NCI-H446 treated with DMSO at 0.1 percent for 48 hours (cell line): ENCODE measurements at places on chromosomes 4 and X.

DNA sequence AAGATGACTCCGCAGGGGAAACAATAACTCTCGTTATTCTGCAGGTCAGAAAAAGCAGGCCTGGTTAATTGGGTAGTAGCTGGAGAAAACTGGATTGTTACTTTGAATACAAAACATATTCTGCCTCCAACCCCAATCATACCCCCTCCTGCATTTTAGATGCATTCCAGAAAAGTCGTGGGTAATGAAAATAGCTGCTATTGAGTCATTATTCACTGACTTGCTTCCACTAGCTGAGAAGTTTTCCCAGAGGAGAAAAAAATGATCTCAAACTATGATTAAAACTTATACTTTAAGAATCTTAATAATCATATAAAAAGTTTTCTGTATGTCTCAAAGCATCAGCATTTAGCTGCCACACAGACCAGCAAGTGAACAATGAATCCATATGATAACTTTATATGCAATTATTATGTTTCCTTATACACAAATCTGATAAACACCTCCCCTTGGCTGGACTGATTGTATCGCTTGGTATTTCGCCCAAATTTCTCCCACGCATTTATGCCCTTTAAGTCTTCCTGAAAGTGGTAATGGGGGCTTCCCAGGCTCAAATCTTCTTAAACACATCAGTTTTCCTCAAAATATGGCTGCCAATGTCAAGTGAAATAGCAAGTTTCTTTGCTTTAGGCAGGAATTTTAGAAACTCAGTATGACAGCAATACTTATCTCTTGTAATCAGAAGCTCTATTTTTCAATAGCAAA is 181.0 kb downstream of the LDB2 start:
- no peak for DNase-seq

GRCh38 chr4:13920111-13920875 is 292.8 kb upstream of the BOD1L1 start:
- no peak for DNase-seq

DNA sequence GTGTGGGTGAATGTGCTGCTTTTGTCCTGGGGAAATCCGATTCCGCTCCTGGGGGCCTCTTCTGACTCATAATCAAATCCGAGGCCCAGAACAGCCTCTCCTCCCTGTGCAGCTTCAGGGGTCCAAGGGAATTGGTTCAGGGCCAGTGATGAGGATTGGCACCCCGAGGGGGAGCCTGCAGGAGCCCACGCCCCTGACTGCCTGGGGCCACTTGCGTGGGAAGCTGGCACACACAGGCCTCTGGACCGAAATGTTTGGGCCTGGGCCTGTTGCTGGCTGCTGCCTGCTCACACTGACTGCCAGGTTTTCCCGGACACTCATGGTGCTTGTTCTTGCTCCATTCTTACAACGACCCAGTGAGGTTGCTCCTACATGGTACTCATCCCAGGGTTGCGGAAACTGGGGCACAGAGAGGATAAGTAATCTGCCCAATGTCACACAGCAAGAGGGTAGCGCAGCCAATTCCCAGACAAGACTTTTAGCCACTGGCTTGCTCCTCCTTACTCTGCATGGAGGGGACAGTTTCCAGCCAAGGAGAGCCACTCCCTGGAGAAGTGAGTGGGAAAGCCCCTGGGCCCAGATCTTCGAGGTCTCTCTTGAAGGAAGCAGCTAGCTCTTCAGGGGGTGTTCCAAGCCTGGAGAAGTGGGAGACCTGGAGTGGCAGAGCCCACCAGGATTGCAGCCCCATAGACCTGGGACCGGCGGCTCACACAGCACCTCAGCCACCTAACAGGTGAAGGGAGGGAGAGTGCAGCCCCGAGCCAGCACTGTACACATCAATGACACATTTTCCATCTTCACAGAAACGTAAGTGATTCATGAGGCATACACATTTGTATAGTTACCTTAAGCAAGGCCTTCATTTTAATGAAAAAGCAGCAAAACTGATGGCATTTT is 20.3 kb downstream of the CFAP99 start:
- DNase-seq: no peak

DNA sequence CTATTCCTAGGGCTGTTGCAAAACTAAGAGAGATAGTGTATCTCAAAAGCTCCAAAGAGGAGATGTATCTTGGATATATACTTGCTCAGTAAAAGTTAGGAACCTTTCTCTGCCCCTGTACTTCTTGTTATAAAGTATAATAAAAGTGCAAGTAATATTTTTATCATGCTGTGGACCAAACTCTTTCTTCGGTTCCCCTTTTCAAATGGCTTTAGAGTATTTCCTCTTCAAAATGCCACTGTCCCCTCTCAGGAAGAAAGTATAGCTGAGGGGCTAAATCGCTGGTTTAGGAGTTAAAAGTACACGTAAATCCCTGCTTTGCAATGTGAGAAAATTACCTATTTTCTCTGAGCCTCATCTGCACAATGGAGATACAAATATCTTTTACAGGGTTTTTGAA is 169.1 kb upstream of the FTHL17 start:
- no peak for DNase-seq

DNA sequence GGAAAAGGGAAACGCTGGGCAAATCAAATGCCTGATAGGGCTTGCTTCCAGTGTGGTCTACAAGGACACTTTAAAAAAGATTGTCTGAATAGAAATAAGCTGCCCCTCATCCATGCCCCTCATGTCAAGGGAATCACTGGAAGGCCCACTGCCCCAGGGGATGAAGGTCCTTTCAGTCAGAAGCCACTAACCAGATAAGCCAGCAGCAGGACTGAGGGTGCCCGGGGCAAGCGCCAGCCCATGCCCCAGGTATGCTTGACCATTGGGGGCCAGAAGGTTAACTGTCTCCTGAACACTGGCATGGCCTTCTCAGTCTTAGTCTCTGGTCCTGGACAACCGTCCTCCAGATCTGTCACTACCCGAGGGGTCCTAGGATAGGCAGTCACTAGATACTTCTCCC is 17.7 kb downstream of the ACOX3 start:
- DNase-seq: no peak

DNA sequence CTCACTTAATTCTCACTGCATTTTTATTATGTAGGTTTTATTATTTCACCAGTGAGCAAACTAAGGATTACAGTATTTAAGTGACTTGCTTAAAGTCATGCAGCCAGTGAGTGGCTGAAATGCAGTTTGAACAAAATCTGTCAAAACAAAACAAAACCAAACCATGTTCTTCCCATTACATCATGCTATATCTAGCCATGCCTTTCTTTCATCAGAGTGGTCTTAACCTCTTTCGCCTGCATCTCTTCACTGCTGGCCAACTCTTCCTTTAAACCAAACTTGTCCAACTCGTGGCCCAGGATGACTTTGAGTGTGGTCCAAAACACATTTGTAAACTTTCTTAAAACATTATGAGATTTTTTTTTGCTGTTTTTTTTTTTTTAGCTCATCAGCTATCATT is 223.2 kb downstream of the PCDH7 start:
- DNase-seq: no peak

DNA sequence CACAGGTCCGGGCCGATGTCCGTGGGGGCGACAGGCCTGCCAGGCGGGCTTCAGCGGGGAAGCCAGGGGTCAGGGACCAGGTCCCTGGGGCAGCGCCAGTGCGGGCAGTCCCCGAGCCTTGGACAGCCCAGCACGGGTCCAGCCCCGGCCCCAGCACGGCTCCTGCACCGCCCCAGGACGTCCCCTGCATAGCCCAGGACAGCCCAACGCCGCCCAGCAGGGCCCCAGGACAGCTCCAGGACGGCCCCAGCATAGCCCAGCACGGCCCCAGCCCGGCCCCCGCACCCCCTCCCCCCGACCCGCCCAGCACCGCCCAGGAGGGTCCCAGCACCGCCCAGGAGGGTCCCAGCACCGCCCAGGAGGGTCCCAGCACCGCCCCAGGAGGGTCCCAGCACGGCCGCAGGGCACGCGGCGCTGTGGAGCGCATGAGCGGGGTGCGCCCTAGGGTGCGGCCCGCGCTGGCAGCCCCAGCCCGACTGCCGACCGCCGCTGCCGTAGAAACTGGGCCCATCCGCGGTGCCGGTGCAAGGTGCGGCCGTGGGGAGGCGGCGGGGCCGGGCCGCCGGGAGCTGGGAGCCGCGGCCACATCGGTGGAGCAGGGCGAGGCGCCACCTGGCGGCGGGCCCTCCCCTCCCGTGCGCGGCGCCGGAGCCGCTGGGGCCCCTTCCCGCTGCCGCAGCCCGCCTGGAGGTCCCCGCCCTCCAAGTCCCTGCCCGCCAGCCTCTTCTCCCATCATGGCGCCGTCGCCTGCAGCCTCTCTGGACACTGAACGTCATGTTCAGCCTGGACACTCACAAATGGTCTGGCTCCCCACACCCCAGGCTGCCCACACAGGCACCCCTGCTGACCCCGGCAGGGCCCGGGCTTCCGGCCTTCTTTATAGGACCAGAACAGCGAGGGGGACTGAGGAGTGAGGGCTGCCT is 106.8 kb upstream of the NKX1-1 start:
- DNase-seq: no peak

DNA sequence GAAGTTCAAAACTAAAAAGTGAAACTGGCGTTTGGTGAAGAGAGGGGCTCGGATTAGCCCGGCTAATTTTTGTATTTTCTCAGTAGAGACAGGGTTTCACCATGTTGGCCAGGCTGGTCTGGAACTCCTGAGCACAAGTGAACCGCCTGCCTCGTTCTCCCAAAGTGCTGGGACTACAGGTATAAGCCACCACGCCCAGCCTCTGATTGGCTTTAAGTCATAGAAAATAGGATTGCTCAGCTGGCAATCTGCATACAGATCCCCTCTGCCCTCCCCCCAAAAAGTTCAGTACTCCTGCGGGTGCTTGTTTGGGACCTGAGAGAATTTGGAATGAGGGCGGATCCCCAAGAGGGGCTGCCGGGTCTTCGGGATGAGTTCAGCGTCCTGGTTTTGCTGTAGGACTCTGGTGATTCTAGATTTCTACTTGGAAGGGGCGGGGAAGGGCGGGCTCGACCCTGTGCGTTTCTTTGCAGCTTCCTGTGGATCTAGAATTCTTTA is 537 bp upstream of the PRKX start:
- no peak for DNase-seq
